NCI-H1436 (cell line): ENCODE measurements at places on chromosomes 1 and 21.

- DNase-seq = no peak
Measured at GRCh38 chr1:63799307-63799706, 25.5 kb downstream of the ROR1 start.

- no peak for DNase-seq
Measured at GRCh38 chr1:203146042-203146369, 18.5 kb downstream of the ADORA1 start.

GRCh38 chr1:59879574-59879973 is 47.0 kb downstream of the CYP2J2 start:
- no peak for DNase-seq

DNA sequence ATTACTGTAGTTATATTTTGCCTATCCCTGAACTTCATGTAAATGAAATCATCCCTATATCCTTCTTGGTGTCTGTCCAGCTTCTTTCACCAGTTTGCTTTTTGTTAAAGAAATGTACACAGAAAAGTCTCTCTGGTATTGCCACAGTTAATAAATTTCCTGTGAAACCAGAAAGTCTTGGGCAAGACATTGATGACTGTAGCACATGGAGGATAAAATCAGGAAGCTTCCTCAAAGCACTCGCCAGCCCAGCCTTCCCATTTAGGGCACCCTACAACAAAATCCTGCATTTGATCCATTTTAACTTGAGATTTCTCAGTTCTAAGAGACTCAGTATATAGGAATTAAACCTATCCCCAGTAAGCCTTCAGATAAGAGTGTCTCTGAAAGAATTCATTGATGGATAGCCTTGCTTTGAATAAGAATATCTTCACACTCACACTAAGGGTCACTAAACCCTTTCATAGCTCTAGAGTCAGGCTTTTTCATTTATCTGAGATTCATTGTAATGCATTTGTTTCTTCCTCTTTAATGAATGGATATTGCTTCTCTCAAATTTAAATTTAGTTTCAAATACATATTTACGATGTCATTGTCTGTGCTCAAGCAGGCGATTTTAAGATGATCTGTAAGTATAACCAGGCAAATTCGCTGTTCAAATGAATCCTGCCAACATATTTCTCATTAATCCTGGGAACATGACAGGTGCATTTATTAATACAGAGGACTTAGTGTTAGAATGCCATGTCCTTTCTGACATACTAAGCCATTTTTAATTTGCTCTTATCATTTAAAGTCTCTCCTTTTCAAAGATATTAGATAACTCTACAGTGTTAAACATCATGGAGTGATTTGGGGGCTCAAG is 153.1 kb downstream of the GRIK1 start:
- DNase-seq = no peak

DNA sequence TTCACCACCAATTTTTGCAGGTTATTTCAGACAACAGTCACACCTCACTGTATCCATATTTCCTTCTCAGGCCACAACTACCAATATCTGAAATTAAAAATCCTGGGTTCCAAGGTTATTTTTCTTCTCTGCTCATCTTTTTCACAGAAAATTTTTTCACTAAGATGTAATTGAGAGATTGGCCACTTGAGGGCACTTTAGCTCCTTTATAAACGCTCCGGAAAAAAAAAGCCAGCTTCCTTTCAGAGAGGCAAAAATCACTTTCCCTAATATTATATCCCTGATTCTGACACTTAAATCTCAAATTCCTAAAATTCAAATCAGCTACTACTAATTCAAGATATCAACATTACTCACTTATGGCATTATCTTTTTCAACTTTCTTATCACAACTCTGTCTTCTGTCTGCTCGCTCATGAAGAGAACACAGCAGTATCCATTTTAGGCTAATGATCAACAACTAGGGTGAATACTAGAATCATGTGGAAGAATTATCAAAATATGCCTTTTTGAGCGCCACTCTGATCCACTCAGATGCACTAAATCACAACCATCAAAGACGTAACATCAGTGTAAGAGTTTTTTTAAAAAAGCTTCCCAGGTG is 101.4 kb upstream of the RGS1 start:
- DNase-seq = peak; percentile 22

GRCh38 chr1:67685558-67686266 is 711 bp downstream of the GADD45A start:
- peak; percentile 38 for DNase-seq

- DNase-seq = no peak
Measured at GRCh38 chr1:54815086-54815876, 14.2 kb upstream of the TTC22 start.

- DNase-seq = peak; percentile 28
Measured at GRCh38 chr1:3028531-3029282, 7.4 kb downstream of the ACTRT2 start.

DNA sequence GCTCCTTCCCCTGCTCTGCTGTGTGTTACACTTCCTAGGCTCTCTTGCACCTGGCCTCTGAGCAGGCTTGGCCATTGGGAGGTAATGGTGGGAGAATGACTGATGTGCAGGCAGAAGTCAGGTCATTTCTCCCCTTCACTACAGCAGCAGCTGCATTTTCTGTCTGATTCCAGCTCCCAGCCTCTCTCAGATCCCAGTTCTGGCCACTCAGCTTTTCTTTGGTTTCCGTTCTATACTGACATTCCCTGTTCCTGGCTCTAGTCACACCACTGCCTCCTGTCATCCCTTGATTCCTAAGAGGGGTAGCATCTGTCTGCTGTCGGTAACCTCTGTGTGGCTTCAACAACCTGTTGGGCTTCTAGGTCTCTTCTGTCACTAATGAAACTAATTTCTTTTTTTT is 127.7 kb upstream of the HOOK1 start:
- no peak for DNase-seq

DNA sequence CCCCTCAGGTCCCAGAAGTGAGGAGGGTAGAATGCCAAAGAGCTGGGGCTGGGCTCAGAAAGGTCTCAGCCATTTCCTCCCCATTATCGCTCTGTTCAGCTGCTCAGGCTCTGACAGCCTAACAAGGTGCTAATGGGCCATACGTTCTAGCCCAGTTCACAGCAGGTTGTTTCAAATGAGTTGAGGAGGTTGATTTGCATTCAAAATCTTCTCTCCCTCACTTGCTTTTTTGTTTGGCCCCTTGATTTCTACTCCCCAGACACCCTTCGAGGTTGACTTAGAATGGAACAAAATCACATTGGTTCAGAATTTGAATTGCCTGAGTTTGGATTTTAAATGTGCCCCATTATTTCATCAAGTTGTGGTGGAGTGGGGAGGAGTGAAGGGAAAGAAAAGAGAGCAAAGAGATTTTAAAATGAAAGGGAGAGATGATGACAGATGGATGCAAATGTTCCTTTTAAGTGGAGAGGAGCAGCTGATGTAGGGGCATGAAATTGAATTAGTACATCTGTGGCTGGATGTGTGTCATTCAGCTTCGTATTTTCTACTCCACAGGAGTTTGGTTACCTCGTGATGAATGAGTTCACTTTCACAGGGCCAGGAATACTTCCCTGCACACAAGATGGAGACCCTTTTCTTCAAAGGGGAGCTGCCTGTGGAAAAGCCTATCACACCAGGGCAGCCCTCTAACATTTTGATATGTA is 425.8 kb upstream of the CAMK1G start:
- DNase-seq = peak; percentile 87

DNA sequence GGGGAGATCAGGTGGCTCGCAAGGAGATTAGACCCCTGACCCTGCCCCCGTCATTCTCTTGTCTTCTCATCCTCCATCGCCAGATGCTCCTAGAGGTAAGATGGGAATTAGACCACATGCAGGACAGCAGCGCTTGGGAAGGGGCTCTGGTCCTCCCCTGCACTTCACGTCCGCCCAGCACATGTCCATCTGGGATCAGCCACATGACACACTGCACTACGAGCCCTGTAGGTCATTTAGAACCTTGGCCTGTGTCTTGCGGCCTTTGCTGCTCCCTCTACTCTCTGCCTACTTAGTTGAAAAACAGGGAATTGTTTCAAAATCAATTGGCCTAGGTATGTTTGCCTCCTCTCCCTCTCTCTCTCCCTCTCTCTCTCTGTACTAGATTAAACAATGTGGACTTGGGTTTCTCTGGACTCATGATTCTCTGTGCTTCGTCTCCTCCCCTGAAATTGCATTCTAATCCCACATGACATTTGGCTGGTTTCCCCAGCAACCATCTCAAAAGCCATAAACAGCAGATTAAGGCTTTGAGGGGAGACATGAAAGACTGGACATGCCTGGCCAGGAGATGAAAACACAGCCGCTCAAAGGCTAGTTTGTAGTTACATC is 3.8 kb upstream of the NCMAP start:
- DNase-seq = no peak

- DNase-seq = no peak
Measured at GRCh38 chr1:211327346-211327921, 801 bp downstream of the TRAF5 start.

GRCh38 chr1:200739702-200740570 is 1.2 kb downstream of the CAMSAP2 start:
- no peak for DNase-seq
